Epithelial cell of prostate (primary cell): ENCODE measurements at places on chromosomes 2 and 18.

DNA sequence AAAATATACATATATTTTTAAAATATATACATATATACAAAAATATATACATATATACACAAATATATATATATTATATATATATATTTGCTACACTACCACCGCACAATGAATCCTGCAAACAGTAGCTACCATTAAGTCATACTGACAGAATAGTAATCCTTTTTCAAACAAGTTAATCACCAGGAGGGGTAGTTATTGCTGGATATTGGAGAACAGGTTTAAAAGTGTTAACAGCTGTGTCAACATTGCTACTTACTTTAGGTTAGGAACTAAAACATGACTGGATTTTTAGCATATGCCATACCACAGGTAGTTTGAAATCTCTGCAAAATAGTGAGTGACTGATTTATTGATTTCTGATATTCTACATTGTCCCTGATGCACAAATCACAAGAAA lies 529.1 kb upstream of the CDH7 start:
- DNase-seq: no peak

DNA sequence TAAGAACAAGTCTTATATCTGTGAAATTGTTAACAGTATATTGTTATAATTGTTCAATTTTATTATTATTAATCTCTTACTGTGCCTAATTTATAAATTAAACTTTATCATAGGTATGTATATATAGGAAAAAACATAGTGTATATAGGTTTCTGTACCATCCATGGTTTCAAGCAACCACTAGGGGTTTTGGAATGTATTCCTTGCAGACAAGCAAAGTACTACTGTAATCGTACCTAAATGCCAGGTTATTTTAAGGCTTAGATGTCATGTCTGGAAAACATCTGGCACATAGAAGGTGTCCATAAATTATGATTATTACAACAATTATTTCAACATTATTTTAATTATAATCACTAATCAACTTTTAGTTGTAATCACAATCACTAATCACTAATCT lies 8.4 kb downstream of the ITSN2 start:
- no peak for DNase-seq

DNA sequence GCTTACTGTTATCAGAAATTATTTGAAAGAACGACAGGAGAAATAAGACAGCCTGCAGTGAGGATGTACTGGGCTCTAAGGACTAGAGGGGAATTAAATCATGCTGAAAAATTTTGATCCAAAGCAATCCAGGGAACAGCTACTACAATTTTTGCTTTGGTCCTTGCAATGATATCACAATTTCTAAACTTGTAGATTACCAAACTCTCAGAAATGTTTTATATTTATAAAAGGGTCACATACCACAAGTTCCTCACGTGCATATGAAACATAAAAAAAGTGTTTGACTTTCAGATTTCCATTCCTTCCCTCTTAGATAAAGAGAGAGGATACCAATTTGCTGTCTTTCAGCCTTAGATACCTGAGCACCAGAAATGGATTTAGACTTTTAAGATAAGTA lies 261.2 kb downstream of the STK39 start:
- no peak for DNase-seq

DNA sequence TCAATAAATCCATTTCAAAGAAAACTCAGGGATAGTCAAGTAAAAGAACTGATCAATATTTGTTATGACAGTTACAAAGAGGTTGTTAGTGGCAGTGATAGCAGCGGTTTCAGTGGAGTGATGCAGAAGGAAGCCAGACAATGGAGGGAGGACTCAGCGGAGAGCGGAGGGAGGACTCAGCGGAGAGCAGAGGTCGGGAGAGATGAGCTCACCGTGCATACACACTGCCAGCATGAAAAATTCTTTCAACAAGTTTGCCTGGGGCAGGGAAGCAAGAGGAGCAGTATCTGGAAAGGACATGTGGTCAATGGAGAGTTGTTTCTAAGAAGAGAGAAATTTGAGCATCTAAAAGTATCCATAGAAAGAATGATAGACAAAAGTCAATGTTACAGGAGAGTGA lies 60.9 kb upstream of the BCL11A start:
- DNase-seq: no peak

- DNase-seq: no peak
Measured at GRCh38 chr2:75336451-75336850, 137.1 kb upstream of the TACR1 start.

- DNase-seq: no peak
Measured at GRCh38 chr2:127422559-127423477, 4.6 kb downstream of the PROC start.

DNA sequence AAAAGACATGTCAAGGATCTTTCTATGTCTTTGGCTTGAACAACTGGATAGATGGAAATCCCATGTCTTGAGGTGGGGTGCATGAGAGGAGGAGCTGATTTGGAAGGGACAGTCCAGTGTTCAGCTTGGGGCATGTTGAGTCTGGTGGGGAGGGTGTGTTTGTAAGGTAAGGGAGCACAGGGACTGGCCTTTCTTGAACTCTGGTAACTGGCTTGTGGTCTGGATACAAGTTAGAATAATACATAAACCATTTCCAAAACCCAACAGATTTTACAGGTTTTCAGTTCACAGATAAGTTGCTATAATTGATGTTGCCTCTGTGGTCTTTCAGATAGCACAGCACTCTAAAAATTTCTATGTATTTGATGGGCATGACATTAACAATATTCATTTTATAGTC lies 24.2 kb downstream of the RHBDD1 start:
- no peak for DNase-seq

GRCh38 chr18:59918320-59918755 lies 18.5 kb downstream of the PMAIP1 start:
- peak; percentile 43 for DNase-seq

GRCh38 chr18:24063121-24063731 lies 48.7 kb downstream of the TTC39C start:
- DNase-seq: no peak

GRCh38 chr2:45412754-45413379 lies 198.2 kb downstream of the SRBD1 start:
- DNase-seq: no peak

DNA sequence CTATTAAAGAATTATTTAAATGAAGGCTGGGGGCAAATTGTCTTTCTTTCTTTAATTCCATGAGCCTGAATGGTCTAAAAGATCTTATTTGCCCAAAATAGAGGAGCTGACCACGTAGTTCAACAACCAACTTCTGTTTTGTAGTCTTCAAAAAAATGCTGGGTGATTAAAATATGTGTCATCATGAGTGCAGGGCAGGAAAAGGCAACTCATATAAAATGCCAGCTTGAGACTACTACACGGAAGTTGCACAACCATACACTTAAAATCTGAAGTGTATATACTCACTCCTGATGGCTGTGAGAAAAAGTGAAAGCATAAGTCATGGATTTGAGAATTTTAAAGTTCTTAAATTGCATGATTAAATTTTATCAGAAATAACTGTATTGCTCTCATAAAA lies 210.9 kb downstream of the DYM start:
- DNase-seq: peak; percentile 60

DNA sequence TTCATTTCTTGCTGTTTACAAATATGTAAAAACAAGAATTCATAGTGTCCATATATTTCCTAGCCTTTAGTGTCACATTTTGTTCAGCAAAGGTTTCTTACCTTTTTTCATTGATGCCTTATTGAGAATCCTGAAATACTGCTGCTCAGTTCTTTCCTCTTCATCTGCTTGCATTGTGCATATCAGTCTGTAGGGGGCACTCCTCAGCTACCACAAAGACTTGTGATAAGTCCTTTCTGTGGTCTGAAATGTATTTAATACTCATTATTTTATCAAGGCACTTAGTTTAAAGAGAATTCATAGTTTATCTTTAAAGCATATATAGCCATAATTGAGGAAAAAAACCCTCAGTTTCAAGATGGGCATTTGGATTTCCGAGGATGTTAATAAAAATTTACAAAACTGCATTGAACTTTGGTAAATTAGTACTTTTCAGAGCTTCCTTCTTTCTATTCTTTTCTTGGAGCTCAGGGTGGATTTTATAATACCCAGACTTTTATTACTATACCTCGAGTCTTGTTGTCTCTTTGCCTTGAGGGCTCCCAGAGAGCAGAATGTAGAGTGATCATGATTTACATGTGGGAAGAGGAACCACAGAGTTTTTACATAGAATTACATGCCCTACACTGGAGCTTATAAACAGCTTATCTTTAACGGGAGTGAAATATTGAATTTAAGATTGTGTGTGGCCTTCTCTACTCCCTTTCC lies 570.1 kb downstream of the PLCL1 start:
- peak; percentile 26 for DNase-seq

GRCh38 chr18:75433098-75433497 lies 5.6 kb upstream of the SMIM21 start:
- DNase-seq: no peak

- no peak for DNase-seq
Measured at GRCh38 chr18:45837283-45838070, 12.0 kb downstream of the SIGLEC15 start.

- DNase-seq: no peak
Measured at GRCh38 chr2:225025917-225026571, 16.2 kb downstream of the DOCK10 start.

DNA sequence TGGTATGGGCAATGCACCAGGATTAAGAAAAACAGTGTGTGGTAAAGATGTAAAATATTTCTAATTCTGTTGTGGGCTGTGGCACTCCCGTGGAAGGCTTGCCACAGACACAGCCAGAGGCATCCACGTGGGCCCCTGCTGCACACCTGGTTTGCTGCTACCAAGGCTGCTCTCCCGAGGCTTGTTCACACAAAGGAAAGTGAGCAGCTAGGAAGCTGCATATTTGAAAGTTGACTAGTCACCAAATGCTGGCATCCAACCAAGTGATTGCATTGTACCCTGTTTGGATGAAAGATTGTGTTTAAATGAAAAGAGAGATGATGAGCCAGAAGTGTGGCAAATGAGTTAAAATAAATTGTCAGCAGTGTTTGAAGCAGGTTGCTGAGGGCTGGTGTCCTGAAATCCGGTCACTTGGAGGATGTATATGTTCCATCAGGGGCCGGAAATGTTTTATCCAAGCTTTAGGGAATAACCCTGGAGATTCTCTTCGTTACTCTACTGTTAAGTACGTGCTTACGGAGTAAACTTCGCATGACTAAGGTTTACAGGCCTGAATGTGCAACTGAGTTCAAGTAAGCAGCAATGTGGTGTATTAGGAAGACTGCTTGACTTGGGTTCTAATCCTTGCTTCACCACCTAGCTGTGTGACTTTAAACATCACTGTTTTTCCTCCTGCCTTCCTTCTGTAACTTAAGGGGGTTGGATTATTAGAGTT lies 86.1 kb downstream of the MSH2 start:
- DNase-seq: peak; percentile 64

GRCh38 chr2:86136141-86136540 lies 30.1 kb downstream of the PTCD3 start:
- no peak for DNase-seq

DNA sequence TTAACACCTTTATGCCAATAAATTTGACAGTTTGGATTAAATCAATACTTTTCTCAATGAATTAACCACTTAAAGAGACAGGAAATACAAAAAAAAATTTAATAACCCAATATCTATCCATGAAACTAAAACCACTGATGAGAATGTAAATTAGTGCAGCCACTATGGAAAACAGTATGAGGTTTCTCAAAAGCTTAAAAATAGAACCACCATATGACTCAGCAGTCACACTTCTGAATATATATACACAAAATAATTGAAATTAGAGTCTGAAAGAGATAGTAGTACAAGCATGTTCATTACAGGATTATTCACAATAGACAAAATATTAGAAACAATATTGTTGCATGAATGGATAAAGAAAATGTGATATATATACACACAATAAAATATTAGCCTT lies 382.1 kb upstream of the SETBP1 start:
- DNase-seq: no peak

- DNase-seq: no peak
Measured at GRCh38 chr2:99697811-99698568, 208.2 kb upstream of the REV1 start.

DNA sequence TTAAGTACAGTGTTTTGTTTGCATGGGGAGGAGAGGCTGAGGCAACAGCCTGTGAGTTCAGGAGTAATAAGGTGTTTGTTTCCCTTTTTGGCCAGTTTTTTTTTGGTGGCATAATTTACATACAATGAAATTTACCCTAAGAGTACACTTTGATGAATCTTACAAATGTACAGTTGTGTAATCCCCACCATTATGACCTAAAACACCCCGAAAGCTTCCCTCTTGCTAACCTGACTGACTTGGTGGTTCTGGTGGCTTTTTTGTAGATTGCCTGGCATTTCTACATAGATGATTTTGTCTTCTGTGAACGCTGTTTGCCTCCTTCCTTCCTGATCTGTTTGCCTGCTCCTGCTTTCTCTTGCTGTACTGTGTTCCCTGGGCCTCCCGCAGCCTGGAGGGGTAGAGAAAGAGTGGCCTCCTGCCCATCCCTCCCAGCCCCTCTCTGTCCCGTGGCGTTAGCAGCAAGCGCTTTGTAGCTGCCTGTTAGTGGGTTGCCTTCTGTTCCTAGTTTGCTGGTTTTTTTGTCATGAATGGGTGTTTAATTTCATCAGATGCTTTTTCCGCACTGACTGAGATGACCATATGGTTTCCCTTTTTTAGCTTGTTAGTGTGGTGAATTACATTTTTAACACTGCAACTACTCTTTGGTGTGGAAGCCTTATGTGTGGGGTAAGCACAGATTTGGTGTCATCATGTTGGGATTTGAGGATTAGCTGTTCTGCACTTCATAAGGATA lies 32.1 kb downstream of the ASAP2 start:
- no peak for DNase-seq

GRCh38 chr2:157922815-157923214 lies 46.7 kb upstream of the ACVR1 start:
- no peak for DNase-seq

GRCh38 chr2:149687052-149687427 lies 99.5 kb upstream of the MMADHC start:
- no peak for DNase-seq

GRCh38 chr2:159251296-159252173 lies 35.0 kb downstream of the WDSUB1 start:
- no peak for DNase-seq

- DNase-seq: no peak
Measured at GRCh38 chr2:200274116-200275075, 32.1 kb upstream of the SPATS2L start.

GRCh38 chr2:212713681-212714080 lies 175.1 kb upstream of the ERBB4 start:
- DNase-seq: peak; percentile 69

- DNase-seq: no peak
Measured at GRCh38 chr2:115285416-115285815, 843.0 kb downstream of the DPP10 start.

- DNase-seq: no peak
Measured at GRCh38 chr2:229669841-229670240, 44.5 kb downstream of the DNER start.

DNA sequence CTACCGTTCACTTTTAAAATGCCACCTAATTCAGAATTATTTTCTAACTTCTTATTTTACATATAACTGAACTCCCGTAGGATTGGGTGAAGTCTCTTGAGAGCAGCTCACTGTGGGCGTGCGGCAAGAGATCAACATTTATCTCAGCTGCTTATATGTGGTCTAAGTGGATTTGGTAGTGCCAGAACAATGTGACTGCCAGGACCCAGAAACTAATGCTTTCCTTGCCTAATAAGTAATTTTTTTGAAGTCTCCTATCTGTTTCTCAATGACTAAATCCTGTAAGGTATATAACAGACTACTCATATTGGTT lies 11.2 kb upstream of the NFE2L2 start:
- no peak for DNase-seq

- DNase-seq: no peak
Measured at GRCh38 chr18:74438091-74438490, 19.0 kb downstream of the DIPK1C start.
